ENCODE measurements at places on chromosomes 1 and 21. TPM values are rescaled to one million over a fixed set of nuclear protein-coding genes. Genes with fewer than 3 reads are reported as not detected.

GRCh38 chr1:228142701-228143136 lies 2.6 kb downstream of the GUK1 start:
- no peak overlapping the region for H3K27ac ChIP-seq
- no peak for DNase-seq
- H3K27me3 ChIP-seq, result peaks cover 1% of the 10 kb centered on the region
- H3K4me1 ChIP-seq, result peaks cover 45% of the 10 kb centered on the region
- H3K36me3 ChIP-seq, result peaks cover 20% of the 10 kb centered on the region
- H3K4me3 ChIP-seq, result no peak overlapping the region

WLS gene
- not detected for polyA plus RNA-seq

- H3K27me3 ChIP-seq, result no peaks in the 10 kb centered on the region
- no peaks in the 10 kb centered on the region for H3K4me1 ChIP-seq
- DNase-seq, result no peak
- no peaks in the 10 kb centered on the region for H3K36me3 ChIP-seq
- no peak overlapping the region for H3K27ac ChIP-seq
- H3K4me3 ChIP-seq, result no peak overlapping the region
Observed at GRCh38 chr1:59477286-59477685, 180.4 kb downstream of the FGGY start.

SPOCD1 gene
- not detected for polyA plus RNA-seq

LRRC53 gene
- polyA plus RNA-seq, result not detected

DNA sequence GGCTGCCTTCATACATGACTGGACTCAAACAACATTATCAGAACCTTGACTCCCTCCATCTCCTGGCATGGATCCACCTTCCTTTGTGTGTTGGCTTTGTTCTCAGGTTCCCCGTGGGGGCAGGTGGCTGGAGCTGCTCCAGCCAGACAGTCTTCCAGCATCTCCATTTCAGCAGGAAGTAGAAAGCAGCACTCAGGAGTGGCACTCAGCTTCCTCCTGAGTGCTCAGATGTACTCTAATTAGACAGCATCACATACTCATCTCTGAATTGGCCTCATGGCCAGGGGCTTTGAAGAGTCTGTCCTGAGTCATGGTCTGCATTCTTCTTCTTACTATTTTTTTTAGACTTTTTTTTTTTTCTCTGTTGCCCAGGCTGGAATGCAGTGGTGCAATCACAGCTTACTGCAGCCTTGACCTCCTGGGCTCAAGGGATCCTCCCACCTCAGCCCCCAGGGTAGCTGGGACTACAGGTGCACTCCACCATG lies 27.9 kb downstream of the OVAAL start:
- no peak overlapping the region for H3K4me3 ChIP-seq
- H3K36me3 ChIP-seq, result no peaks in the 10 kb centered on the region
- no peaks in the 10 kb centered on the region for H3K4me1 ChIP-seq
- H3K27me3 ChIP-seq, result peaks cover 2% of the 10 kb centered on the region

- H3K27ac ChIP-seq, result no peak overlapping the region
- no peaks in the 10 kb centered on the region for H3K4me1 ChIP-seq
- no peak for DNase-seq
- H3K27me3 ChIP-seq, result no peaks in the 10 kb centered on the region
Observed at GRCh38 chr1:177561436-177561835, 390.7 kb downstream of the BRINP2 start.

CYYR1 gene
- not detected for polyA plus RNA-seq

MSH4 gene
- not detected for polyA plus RNA-seq

OPTC gene
- not detected for polyA plus RNA-seq

BRINP2 gene
- polyA plus RNA-seq, result not detected

DNA sequence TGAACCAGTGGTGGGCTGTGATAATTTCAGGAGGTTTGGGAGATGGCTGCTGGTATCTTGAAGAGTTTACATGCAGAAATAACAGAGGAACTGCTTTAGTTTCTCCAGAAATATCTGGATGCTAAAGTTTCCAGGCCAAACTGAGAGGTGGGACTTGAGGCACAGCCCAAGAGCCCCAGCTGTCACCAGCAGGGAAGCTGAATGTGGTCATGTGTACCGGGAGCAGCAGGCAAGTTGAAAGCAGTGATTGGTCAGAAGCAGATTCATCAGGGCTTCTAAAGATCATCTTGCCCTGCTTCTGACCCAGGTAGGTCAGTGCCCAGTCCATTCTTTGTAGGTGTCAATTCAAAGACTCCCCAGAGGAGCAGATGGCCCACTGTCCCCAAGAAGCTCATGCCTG lies 7.9 kb upstream of the RPTN start:
- no peaks in the 10 kb centered on the region for H3K27me3 ChIP-seq
- H3K27ac ChIP-seq, result no peak overlapping the region
- H3K4me1 ChIP-seq, result no peaks in the 10 kb centered on the region
- no peaks in the 10 kb centered on the region for H3K36me3 ChIP-seq

- H3K27me3 ChIP-seq, result peaks cover 2% of the 10 kb centered on the region
- H3K4me1 ChIP-seq, result no peaks in the 10 kb centered on the region
- no peak for DNase-seq
- no peaks in the 10 kb centered on the region for H3K36me3 ChIP-seq
- no peak overlapping the region for H3K27ac ChIP-seq
- H3K4me3 ChIP-seq, result no peak overlapping the region
Observed at GRCh38 chr1:161994175-161994668, 29.4 kb downstream of the OLFML2B start.

KISS1 gene
- not detected for polyA plus RNA-seq

GRCh38 chr1:52474807-52475206 lies 70.4 kb downstream of the PRPF38A start:
- no peak overlapping the region for H3K4me3 ChIP-seq
- H3K4me1 ChIP-seq, result no peaks in the 10 kb centered on the region
- DNase-seq, result no peak
- H3K36me3 ChIP-seq, result peaks cover 41% of the 10 kb centered on the region

DNA sequence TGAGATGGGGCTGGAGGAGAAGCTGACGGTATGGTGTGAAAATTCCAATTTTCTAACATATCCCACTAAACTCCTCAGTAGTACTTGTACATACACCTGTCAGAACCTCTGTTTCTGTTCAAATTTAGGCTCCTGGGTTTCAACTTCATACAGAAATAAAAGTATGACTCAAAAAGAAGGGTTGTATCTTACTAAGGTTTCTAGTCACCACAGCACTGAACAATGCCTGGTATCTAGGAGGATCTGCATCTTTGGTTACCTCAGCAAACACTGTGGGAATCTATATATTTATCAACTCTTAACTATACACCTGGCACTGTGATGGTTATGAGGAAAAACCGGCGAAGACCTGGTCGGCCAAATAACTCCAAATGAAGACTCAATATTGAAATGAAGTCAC lies 13.8 kb downstream of the RBM34 start:
- no peak overlapping the region for H3K4me3 ChIP-seq
- peaks cover 73% of the 10 kb centered on the region for H3K36me3 ChIP-seq
- H3K27ac ChIP-seq, result no peak overlapping the region
- no peaks in the 10 kb centered on the region for H3K27me3 ChIP-seq

DNA sequence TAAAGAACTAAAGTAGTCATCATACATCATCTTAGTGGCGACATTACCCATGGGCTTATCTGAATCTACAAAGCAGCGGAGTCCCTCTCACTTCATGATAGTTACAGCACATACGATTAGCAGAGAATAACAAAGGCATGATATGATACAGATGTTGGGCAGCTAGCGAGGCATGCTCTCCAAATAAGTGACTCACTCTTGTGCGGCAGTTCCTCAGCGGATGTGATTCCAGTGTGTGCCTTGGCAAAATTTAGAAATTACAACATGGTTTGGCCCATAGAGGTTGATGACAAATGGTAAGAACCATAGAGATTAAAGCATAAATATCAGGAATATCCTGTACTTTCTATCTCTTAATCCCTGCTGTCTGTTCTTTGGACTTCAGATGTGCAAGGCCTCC lies 48.1 kb upstream of the PAXBP1 start:
- H3K27ac ChIP-seq, result no peak overlapping the region
- DNase-seq, result no peak
- no peak overlapping the region for H3K4me3 ChIP-seq

DNA sequence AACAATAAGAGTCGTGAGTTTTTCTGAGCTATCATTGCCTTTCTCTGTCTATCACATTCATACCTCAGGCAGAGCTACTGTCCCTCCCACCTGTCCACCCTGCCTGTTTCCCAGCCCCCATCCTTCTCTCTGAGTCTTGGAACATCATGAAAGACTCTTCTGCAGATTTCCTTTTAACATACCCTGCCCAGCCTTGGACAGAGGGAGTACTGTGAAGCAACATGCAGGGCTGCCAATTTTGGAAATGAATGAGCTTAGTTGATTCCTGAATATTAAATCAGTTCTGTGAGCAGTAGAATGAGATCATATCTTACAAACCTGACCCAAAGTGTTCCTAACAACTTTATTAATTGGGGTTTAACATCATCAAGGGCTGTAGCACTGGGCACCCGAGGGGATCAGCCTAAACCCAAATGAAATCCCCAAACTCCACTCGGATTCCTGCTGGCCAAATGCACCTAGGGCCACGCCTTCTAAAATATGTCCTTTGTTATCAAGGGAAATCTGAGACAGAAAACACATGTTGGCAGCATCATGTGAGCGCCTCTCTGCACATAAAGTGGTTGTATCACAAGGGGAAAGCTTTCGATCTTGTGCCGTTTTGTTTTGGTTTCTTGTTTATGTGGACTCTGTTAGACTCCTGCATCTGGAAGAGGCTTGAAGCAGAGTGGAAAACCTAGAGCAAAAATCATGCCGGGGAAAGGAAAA lies 357.6 kb downstream of the KIF26B start:
- no peak overlapping the region for H3K27ac ChIP-seq
- no peaks in the 10 kb centered on the region for H3K4me1 ChIP-seq
- no peak for DNase-seq
- H3K36me3 ChIP-seq, result no peaks in the 10 kb centered on the region

- DNase-seq, result no peak
- H3K27me3 ChIP-seq, result peaks cover 5% of the 10 kb centered on the region
- no peak overlapping the region for H3K4me3 ChIP-seq
Observed at GRCh38 chr1:172755099-172755498, 96.2 kb downstream of the FASLG start.

Measured in CD4-positive, CD25-positive, alpha-beta regulatory T cell (primary cell).